ENCODE measurements at places on chromosomes 1 and 21. TPM values are rescaled to one million over a fixed set of nuclear protein-coding genes. Genes with fewer than 3 reads are reported as not detected.

Gene OVAAL
- not detected for total RNA-seq

DNA sequence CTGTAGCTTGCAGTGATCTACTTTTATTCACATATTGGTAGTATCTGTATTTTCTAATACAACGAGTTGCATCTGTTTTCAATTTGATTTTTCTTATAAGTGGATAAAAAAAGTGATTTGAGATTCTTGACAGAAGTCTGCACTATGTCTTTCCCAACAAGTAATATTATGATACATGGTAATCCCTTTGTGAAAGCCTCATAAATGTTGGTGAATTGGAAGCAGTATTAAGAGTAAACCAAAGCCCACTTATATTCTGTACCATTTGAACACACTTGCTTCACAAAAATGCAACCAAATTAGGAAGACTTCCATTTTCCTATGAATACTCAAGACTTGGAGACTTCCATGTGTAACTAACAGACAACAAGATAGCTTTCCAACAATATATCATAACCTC lies 172.0 kb downstream of the HMCN1 start:
- no peak for DNase-seq

- DNase-seq, result no peak
Observed at GRCh38 chr1:186143481-186143880, 231.6 kb downstream of the TPR start.

Gene TBX19
- total RNA-seq, result 0.12 TPM

Gene CCDC181
- 1.2 TPM for total RNA-seq

DNA sequence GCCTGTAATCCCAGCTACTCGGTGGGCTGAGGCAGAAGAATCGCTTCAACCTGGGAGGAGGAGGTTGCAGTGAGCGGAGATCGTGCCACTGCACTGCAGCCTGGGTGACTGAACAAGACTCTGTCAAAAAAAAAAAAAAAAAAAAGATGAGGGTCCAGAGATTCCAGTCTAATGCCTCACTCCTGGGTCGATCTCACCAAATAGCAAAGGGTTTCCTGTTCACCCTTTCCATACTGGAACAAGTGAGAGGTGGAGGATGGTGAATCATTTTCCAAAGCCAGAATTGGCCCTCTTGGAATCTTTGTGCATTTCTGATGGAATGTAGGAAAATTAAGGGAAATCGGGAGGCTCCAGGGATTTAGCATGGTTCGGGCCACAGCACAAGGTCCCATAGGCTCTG lies 58.1 kb upstream of the ZNF648 start:
- DNase-seq, result no peak

GRCh38 chr1:225658041-225658440 lies 5.1 kb upstream of the ENAH start:
- no peak for DNase-seq

DNA sequence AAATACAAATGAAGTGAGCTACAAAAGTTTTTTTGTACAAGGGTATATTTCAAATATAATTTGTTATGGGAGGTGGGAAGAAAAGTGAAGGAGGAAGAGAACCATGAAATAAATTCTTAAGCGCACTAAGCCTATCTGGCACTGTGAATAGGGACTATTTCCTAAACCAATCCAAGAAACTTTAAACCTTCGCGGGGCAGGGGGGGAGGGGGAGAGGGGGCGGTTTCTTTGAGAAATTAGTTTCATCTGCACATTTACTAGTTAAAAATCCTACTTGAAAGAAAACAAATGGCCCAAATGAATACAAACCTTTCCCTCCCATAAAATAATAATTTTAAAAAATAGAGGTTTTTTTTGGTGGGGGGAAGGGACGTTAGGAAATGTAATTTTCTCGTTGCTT lies 364 bp downstream of the GOLPH3L start:
- no peak for DNase-seq

- no peak for DNase-seq
Observed at GRCh38 chr1:6927626-6928025, 142.4 kb downstream of the CAMTA1 start.

GRCh38 chr1:202642619-202643291 lies 67.5 kb downstream of the SYT2 start:
- no peak for DNase-seq

- no peak for DNase-seq
Observed at GRCh38 chr21:14995226-14995625, 69.6 kb downstream of the NRIP1 start.

GRCh38 chr1:219220945-219221344 lies 47.3 kb downstream of the LYPLAL1 start:
- DNase-seq, result no peak

GRCh38 chr1:61709908-61710289 lies 15.0 kb downstream of the TM2D1 start:
- DNase-seq, result no peak

Gene KRTAP12-2
- not detected for total RNA-seq

- no peak for DNase-seq
Observed at GRCh38 chr21:33360281-33360680, 35.5 kb downstream of the IFNAR1 start.

DNA sequence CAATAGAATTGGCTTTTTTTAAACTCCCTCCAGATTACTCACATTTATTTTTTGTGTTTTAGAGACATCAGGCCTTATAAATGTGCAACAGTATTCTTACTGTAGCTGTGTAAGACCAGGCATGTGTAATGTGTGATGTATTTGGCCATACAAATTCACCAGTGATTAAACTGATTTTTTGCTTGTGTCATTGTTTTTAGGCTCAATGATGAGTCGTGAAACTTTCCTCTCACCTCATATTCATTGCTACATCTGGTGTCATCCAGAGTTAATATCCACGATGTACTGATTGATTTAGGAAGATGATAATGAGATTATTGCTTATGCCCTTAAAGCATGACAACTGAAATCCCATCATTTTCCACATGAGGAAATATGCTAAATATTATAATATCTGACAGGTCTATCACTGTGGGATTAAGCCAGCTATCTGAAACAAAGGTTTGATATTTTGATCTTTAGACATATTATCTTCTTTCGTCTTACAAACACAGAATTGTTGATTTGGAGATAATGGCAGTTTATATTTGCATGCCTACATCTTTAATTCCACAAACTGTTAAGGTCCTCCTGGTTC lies 487.9 kb downstream of the PTBP2 start:
- no peak for DNase-seq

GRCh38 chr1:177392336-177392735 lies 221.6 kb downstream of the BRINP2 start:
- DNase-seq, result no peak

Gene COL24A1
- total RNA-seq, result not detected

Gene SPRR4
- not detected for total RNA-seq

DNA sequence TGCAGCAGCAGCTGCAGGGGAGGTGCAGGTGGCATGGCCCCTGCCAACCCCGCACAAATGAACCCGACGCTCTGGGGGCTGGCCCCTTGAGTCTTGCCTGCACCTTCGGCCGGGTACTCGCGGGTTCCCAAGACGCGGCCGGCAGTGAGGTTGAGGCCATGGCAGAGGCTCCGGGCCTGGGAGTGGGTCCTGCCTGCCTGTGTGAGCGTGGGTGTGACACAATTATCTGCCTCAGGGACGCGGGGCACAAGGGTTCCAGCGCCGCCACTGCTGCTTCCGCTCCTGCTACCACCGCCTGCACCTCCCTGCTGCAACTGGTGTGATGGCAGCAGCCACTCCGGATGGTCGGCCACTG lies 20.9 kb upstream of the TGFB2 start:
- no peak for DNase-seq

Gene TAL1
- total RNA-seq, result 1.6 TPM

- DNase-seq, result peak; percentile 63
Observed at GRCh38 chr1:35451125-35451528, 106.1 kb downstream of the KIAA0319L start.

GRCh38 chr1:244388961-244389360 lies 62.7 kb downstream of the ADSS2 start:
- DNase-seq, result no peak

GRCh38 chr21:45823100-45823681 lies 158.4 kb upstream of the COL6A1 start:
- DNase-seq, result no peak

Gene SHISAL2A
- not detected for total RNA-seq

DNA sequence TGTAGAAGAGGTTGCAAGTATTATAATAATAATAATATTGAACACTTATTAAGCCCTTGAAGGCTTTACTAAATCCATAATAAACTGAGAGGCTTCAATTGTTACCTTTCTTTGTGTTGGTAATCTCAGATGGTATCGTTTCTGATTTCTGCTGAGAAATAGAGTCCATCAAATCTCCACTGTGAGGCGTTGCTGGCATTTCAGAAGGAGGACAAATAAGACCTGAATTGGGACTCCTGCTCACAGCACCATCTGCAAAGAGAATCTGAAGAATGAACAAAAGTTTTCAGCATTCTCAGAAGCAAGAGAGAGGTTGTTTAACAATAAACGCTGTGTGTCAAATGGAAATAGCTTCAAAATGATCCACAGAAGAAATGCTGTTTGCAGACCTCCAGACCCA lies 93.7 kb downstream of the WDR3 start:
- no peak for DNase-seq

DNA sequence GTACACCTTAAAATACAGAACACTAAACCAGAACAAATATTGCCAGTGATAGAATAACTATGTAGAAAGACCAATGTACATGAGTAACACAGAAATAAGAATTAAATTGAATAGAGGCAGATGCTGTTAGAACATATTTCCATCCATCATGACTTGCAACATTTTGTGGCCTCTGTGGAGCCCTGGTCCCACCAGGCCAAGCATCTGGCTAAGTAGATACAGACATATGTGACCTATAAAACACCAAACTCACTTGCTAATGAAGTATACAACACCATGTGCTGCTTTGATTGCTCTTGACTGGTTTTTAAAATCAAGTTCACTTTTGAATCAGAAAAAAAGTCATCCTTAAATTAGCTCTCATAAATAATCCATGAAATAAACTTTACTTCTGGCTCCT lies 20.5 kb downstream of the SLC19A2 start:
- DNase-seq, result no peak

GRCh38 chr1:84174051-84174556 lies 30.0 kb downstream of the PRKACB start:
- no peak for DNase-seq

Gene BATF3
- total RNA-seq, result not detected

GRCh38 chr1:2382621-2383361 lies 8.6 kb downstream of the MORN1 start:
- DNase-seq, result no peak

DNA sequence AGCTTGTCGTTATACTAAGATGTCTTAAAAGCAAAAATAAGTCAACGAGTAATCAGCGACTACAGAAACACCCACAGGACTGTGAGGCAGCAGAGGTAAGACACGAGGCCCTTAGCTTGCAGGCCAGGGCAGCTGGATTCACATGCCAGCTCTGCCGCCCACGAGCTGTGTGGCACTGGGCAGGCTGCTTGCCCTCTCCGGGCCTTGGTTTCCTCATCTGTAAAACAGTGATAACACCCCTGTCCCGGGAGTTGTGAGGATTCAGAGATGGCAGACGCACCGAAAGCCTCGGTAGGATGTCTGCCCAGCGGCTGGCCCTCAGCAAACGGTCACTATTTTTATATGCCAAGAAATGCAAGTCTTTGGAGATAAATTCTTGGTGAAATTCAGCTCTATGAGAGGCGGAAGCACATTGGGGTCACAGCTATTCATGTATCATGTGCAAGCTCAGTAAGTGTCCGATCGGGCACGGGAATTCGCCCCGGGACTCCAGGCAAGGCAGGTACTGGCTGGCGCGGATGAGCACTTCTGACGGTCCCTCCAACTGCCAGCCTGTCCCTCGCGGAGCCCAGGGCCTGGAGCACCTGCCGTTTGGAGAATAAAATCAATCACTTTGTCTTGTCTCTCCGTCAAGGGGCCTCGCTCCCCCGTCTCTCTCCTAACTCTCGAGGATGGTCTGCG lies 1.1 kb downstream of the C2CD2 start:
- DNase-seq, result no peak

DNA sequence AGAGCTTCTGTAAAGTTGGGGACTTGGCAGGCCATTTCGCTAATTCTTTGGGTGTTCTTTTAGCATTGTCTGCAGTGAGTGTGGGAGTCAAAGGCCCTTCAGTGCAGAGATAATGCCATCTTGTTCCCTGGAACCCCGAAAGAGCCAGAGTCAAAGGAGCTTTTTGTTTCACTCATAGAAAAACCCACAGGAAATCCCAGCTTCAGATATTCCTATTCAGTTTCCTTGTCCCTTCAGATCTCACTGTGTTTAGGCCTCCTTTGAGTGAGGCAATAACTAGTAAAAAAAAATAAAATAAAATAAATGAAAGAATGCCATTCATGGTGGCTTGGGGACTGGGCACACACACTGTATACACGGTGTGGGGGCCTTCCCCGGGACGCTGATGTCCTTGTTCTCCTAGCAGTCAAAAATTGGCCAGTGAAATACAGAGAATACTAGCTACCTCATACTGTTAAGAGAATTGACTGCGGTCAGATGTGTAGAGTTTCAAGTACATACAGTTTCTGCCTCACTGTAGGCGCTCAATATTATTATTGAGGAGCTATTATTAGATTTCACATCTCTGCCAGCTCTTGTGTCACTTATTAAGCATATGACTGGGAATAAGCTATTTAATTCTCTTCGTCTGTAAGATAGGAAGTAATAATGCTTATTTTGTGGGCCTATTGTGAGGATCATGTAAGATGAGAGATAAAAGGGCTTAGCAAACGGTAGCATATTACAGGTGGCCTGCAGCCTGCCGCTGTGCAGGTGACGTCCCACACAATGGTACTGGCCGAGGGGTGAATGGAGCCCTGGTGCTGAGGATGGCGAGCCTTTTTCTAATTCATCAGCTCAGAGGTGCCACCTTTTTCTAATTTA lies 16.7 kb downstream of the DISC1 start:
- DNase-seq, result no peak

Gene AQP10
- total RNA-seq, result not detected

- no peak for DNase-seq
Observed at GRCh38 chr1:63127376-63127775, 195.0 kb upstream of the FOXD3 start.

DNA sequence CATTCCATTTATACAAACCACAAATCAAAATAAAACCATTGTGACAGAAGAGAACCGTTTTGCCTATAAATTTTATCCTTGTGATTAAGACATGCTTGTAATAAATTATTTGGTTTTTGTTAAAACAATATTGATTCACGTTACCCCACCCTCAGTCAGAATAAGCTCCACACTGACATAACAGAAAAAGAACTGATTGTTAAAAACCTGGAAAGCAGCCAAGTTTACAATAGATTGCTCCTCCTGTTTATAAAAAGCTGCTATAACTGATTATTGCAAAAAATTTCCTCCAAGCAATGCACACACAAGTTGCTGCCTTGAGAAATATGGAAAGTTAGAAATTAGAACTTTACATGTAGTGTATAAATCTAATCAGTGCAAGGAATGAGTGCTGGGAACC lies 263.5 kb downstream of the SETD4 start:
- no peak for DNase-seq

DNA sequence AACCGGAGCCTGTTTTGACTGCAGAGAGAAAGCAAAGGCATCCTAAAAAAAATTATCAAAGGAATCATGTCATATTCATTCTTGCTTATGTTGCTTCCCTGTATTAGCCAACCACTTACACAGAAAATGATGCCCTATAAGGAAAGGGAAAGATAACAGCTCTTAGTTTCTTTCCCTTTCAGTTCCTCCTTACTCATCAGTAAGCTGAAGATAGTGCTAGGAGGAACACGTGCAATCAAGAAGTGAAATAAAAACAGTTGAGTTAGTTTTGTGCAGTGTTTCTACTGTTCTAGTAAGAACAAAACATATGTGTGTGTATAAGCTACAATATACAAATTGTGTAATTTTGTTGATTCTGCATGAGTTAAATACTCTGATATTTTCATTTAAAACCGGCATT lies 45.3 kb upstream of the MTF2 start:
- DNase-seq, result no peak

- DNase-seq, result no peak
Observed at GRCh38 chr1:161998811-161999210, 24.9 kb downstream of the OLFML2B start.

GRCh38 chr1:56473582-56474270 lies 105.6 kb downstream of the PLPP3 start:
- DNase-seq, result no peak

All from gastrocnemius medialis (tissue), 4 donors.